ENCODE measurements at places on chromosomes 16 and 17. TPM values are rescaled to one million over a fixed set of nuclear protein-coding genes. Genes with fewer than 3 reads are reported as not detected.

The SLC9A5 gene
- total RNA-seq: 2.4 TPM

DNA sequence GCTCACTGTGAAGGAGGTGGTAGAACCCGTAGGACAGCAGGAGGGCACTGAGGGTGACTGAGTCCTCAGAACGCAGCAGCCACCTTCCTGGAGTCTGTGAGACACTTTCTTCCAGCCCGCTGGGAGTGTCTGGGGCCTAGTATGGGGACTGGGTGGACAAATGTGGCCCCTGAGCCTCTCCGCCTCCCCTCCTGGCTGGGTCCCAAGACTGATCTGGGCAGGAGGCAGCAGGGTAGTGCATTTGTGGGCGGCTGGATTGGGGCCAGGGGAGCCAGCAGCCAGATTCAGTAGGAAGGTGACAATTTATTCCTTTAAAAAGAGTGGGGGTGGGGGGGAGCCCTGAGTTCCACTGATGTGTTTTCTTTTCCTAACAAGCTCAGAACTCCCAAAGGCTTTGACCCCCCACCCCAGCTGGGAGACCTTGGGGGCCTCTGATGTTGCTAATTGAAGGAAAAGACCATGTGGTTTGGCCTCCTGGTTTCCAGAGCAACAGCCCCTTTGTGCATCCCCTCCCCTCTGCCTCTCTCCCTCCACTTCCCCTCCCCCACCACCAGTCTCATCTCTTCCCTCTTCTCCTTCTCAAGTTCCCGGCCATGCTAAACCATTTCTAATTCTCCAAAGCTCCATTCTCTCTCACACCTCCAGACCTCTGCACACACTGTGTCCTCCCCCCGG, 4.4 kb downstream of the CLEC19A start:
- H3K4me1 ChIP-seq: peaks cover 9% of the 10 kb centered on the region
- H3K27me3 ChIP-seq: no peaks in the 10 kb centered on the region
- H3K4me3 ChIP-seq: no peak overlapping the region
- no peak overlapping the region for H3K27ac ChIP-seq
- no peak for DNase-seq

GRCh38 chr16:15749371-15749770, 99.3 kb downstream of the NDE1 start:
- H3K27me3 ChIP-seq: no peaks in the 10 kb centered on the region
- DNase-seq: no peak
- no peak overlapping the region for H3K27ac ChIP-seq

- no peak overlapping the region for H3K27ac ChIP-seq
- no peak overlapping the region for H3K4me3 ChIP-seq
- DNase-seq: no peak
- no peaks in the 10 kb centered on the region for H3K4me1 ChIP-seq
- no peaks in the 10 kb centered on the region for H3K27me3 ChIP-seq
- H3K36me3 ChIP-seq: no peaks in the 10 kb centered on the region
These were observed 217.7 kb upstream of the CDH8 start for GRCh38 chr16:62253966-62254365.

- DNase-seq: no peak
- H3K27me3 ChIP-seq: no peaks in the 10 kb centered on the region
- H3K4me3 ChIP-seq: no peak overlapping the region
- no peak overlapping the region for H3K27ac ChIP-seq
- peaks cover 7% of the 10 kb centered on the region for H3K4me1 ChIP-seq
These were observed 32.9 kb downstream of the MAP2K4 start for GRCh38 chr17:12053552-12053951.

The KRT38 gene
- not detected for total RNA-seq

DNA sequence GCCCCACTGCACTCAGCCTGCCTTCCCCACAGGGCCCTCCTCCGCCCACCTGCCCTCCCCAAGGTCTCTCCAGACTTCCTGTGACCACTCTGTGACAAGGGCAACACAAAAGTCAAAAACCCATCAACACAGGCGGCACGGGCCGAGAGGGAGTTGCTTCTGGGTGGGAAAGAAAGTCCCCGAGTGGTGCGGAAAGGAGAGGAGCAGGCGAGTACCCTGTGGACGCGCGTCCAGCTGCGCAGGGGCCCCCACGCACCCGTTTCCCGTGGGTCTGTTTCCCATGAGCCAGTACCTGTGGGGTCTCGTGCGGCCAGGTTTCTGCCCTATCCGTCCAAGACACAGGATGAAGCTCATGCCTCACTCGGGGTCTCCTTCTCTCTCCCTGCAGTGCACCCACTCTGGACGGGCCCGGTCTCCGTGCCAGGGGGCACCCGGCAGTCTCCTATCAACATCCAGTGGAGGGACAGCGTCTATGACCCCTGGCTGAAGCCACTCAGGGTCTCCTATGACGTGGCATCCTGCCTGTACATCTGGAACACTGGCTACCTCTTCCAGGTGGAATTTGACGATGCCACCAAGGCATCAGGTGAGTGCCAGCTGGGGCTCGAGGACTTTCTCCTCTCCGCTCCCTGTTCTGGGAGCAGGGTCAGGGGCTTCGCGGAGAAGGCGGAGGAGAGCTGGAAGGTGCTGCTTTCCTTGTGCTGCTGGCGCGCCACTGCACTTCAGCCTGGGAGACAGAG, 12.2 kb downstream of the CD2BP2 start:
- no peak overlapping the region for H3K27ac ChIP-seq
- H3K4me3 ChIP-seq: no peak overlapping the region
- peak; percentile 57 for DNase-seq
- no peaks in the 10 kb centered on the region for H3K4me1 ChIP-seq
- no peaks in the 10 kb centered on the region for H3K27me3 ChIP-seq

DNA sequence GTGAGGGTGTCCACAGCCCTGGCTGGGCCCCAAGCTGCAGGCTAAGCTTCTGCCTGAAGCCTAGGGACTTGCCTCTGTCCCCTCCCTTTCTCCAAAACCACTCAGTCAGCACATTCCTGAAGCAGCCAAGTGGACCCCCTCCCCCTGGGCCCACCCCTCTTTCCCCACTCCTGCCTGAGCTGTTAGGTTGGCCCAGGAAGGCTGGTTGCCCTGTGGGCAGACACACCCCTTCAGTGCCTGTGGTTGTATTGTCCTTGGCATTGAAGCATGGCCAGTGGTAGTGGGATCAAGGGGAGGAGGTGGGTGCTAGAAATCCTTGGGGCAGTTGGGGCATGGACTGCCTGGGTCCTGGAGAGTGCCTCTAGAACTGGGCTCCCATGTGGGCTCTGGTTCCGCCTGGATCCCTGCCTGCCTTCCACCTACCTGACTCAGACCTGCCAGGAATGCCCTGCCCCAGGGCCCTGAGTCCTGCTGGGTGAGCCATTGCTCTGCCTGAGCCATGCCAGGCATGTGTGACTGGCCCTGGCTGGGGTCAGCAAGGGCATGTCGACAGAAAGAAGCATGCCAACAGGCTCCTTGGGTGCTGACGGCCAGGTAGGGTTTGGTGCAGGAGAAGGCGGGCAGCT, 2.1 kb downstream of the TRAF4 start:
- H3K36me3 ChIP-seq: peaks cover 25% of the 10 kb centered on the region
- H3K4me3 ChIP-seq: peak overlapping the region; percentile 77
- peaks cover 62% of the 10 kb centered on the region for H3K4me1 ChIP-seq
- H3K27me3 ChIP-seq: no peaks in the 10 kb centered on the region
- peak overlapping the region; percentile 94 for H3K27ac ChIP-seq

Measured in upper lobe of right lung (tissue), 1 donor.